ENCODE measurements at places on chromosomes 4 and X. TPM values are rescaled to one million over a fixed set of nuclear protein-coding genes. Genes with fewer than 3 reads are reported as not detected.

Gene SATL1
- total RNA-seq = 0.76 TPM

Gene RAP1GDS1
- total RNA-seq = 73.1 TPM

Gene GPR50
- total RNA-seq = 0.29 TPM

Gene GPC4
- 2.2 TPM for total RNA-seq

Gene DMRTC1
- not detected for total RNA-seq

Gene VEGFD
- 0.21 TPM for total RNA-seq

Gene CXCL1
- 2.7 TPM for total RNA-seq

Gene FATE1
- total RNA-seq = 0.70 TPM

Gene COL25A1
- 6.3 TPM for total RNA-seq

Gene POF1B
- 0.15 TPM for total RNA-seq

Gene UGT2B15
- not detected for total RNA-seq

Gene PCDH7
- total RNA-seq = 39.0 TPM

Gene MSX1
- 28.7 TPM for total RNA-seq

Gene FDCSP
- not detected for total RNA-seq

Gene LEF1
- total RNA-seq = 2.3 TPM

Gene GPR119
- not detected for total RNA-seq

Gene CLTRN
- 2.0 TPM for total RNA-seq

Gene ZNF330
- total RNA-seq = 41.1 TPM

Gene GABRG1
- total RNA-seq = 0.10 TPM

Gene NUDT11
- total RNA-seq = 0.45 TPM

Gene SCML1
- 15.0 TPM for total RNA-seq

Gene ENPEP
- total RNA-seq = 2.8 TPM

Gene SNCA
- 23.2 TPM for total RNA-seq

Gene GAGE12F
- total RNA-seq = not detected

Gene MPP1
- total RNA-seq = 7.3 TPM

Gene IGSF1
- 3.5 TPM for total RNA-seq
